Thoracic aorta endothelial cell (primary cell): ENCODE measurements at places on chromosomes 7 and 10. TPM values are rescaled to one million over a fixed set of nuclear protein-coding genes. Genes with fewer than 3 reads are reported as not detected.

Gene LIPF
- not detected in 2 replicates for total RNA-seq

Gene C10orf143
- total RNA-seq = 0.57 TPM in 1 of 2 replicates, not detected in the other

Gene LRRC18
- total RNA-seq = not detected in 2 replicates

Gene EBLN1
- total RNA-seq = not detected in 2 replicates

Gene EMX2
- total RNA-seq = 0.07 TPM in 1 of 2 replicates, not detected in the other

Gene GPR85
- total RNA-seq = 0.53 and 6.2 TPM in 2 replicates

Gene SLC26A5
- total RNA-seq = 0.13 and 0.14 TPM in 2 replicates

Gene INMT
- total RNA-seq = not detected in 2 replicates

Gene NPSR1
- total RNA-seq = not detected in 2 replicates

Gene TBX20
- 0.29 and 14.4 TPM in 2 replicates for total RNA-seq

Gene GRID1
- not detected in 2 replicates for total RNA-seq

Gene ELN
- 0.07 and 0.13 TPM in 2 replicates for total RNA-seq

Gene LRGUK
- 0.13 and 0.29 TPM in 2 replicates for total RNA-seq

Gene MMRN2
- 200 and 261 TPM in 2 replicates for total RNA-seq

Gene TUBAL3
- total RNA-seq = 0.57 and 0.66 TPM in 2 replicates

Gene POM121L12
- not detected in 2 replicates for total RNA-seq

Gene NOS3
- total RNA-seq = 86.2 and 96.3 TPM in 2 replicates

Gene SFRP4
- total RNA-seq = not detected in 2 replicates

Gene GPR15LG
- not detected in 2 replicates for total RNA-seq

Gene AS3MT
- total RNA-seq = 1.1 and 1.8 TPM in 2 replicates

Gene MAGI2
- total RNA-seq = 7.2 and 7.7 TPM in 2 replicates

Gene UCMA
- total RNA-seq = not detected in 2 replicates

Gene CYP26C1
- total RNA-seq = 0.80 and 1.0 TPM in 2 replicates

Gene CLCN1
- total RNA-seq = not detected in 2 replicates

Gene NPTX2
- total RNA-seq = 0.40 and 0.72 TPM in 2 replicates

Gene LRRC17
- 4.4 and 6.8 TPM in 2 replicates for total RNA-seq

Gene PPP1R17
- not detected in 2 replicates for total RNA-seq

Gene NUTM2D
- 0.53 and 1.3 TPM in 2 replicates for total RNA-seq

Gene PAPSS2
- total RNA-seq = 103 and 106 TPM in 2 replicates

Gene MIOS
- 35.1 and 40.9 TPM in 2 replicates for total RNA-seq

Gene NCOA4
- 261 and 299 TPM in 2 replicates for total RNA-seq

Gene AKR1C8
- total RNA-seq = not detected in 2 replicates

Gene WEE2
- not detected in 2 replicates for total RNA-seq

Gene CALD1
- 246 and 266 TPM in 2 replicates for total RNA-seq

Gene MPP7
- total RNA-seq = 0.27 and 0.50 TPM in 2 replicates

Gene ANXA8
- not detected in 2 replicates for total RNA-seq

Gene NXPH1
- not detected in 2 replicates for total RNA-seq

Gene GPR22
- total RNA-seq = under 0.01 TPM in 1 of 2 replicates, not detected in the other

Gene NUTM2B
- total RNA-seq = 0.22 and 0.27 TPM in 2 replicates

Gene CHST12
- 6.3 and 9.4 TPM in 2 replicates for total RNA-seq
